ENCODE measurements at places on chromosomes 6 and 20. TPM values are rescaled to one million over a fixed set of nuclear protein-coding genes. Genes with fewer than 3 reads are reported as not detected.

The RGS17 gene
- polyA plus RNA-seq, result 5.8 TPM

The CRISP3 gene
- not detected for polyA plus RNA-seq

The PET117 gene
- polyA plus RNA-seq, result 23.1 TPM

The IMPG1 gene
- 0.34 TPM for polyA plus RNA-seq

The UBD gene
- not detected for polyA plus RNA-seq

The RFX6 gene
- polyA plus RNA-seq, result not detected

The BTN1A1 gene
- not detected for polyA plus RNA-seq

The LPIN3 gene
- not detected for polyA plus RNA-seq

The RAB32 gene
- polyA plus RNA-seq, result 3.0 TPM

The VSTM2L gene
- polyA plus RNA-seq, result 23.6 TPM

The OR2B6 gene
- not detected for polyA plus RNA-seq

The FKBP1C gene
- 0.38 TPM for polyA plus RNA-seq

The ULBP1 gene
- polyA plus RNA-seq, result not detected

The RSPO4 gene
- not detected for polyA plus RNA-seq

The PPP1R14C gene
- 9.2 TPM for polyA plus RNA-seq

The GPLD1 gene
- 6.0 TPM for polyA plus RNA-seq

The AGER gene
- polyA plus RNA-seq, result not detected

The KHDC1L gene
- not detected for polyA plus RNA-seq

The HLA-G gene
- not detected for polyA plus RNA-seq

The ZSCAN23 gene
- polyA plus RNA-seq, result 1.2 TPM
